ENCODE measurements at places on chromosomes 13 and 19.

GRCh38 chr19:5154129-5154798 is 185.4 kb downstream of the KDM4B start:
- no peak for DNase-seq

DNA sequence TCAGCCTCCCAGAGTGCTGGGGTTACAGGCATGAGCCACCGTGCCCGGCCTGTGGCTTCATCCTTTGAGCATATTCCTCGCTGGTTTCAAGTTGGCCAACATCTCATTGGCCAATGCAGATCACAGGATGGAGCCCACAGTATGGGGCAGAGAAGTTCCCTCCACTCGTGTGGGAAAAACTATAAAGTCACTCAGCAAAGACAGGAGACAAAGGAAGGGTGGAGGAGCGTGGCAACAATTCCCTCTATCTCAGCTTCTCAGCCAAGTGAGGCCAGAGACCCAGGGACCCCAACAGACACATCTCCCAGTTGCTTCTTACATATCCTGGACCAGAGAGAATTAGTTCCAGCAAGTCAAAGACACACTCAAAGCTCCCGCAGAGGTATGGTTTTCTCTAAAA is 184.6 kb upstream of the SOX1 start:
- no peak for DNase-seq

DNA sequence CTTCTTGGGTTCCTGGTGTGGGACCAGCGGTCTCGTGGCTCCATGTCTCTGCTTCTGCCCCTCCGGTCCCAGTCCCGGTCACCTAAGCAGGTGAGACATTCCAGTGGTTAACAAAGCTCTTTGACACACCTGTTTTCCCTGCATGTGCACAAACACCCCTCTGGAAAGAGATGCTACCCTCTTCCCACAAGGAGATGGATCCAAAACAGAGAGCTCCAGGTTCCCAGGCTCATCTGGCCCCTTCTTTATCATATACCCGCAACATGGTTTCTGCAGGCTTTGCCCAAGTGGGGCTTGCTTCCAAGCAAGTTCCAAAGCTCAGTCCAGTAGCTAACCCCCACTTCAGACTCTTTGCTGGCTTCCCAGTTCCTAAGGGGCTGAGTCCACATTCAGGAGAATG is 17.8 kb downstream of the PEG3 start:
- DNase-seq = no peak

GRCh38 chr13:53010374-53011105 is 18.1 kb upstream of the OLFM4 start:
- no peak for DNase-seq

GRCh38 chr13:73698859-73699258 is 435.3 kb downstream of the KLF12 start:
- no peak for DNase-seq

GRCh38 chr19:17967257-17968051 is 547 bp downstream of the KCNN1 start:
- DNase-seq = no peak

DNA sequence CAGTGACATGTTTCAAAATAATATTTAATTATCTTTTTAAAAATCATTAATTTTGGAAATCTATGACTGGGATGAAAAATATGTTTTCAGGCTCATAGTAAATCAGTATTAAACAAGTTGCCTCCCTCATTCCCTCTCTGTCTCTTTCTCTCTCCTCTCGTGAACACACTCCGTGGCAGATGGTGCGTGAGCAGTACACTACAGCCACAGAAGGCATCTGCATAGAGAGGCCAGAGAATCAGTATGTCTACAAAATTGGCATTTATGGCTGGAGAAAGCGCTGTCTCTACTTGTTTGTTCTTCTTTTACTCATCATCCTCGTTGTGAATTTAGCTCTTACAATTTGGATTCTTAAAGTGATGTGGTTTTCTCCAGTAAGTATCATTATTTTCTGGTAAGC is 22.7 kb downstream of the SGCG start:
- no peak for DNase-seq

GRCh38 chr13:79228972-79229371 is 177.1 kb downstream of the RBM26 start:
- no peak for DNase-seq

- no peak for DNase-seq
These were observed 26.7 kb downstream of the RCBTB2 start for GRCh38 chr13:48506092-48506701.

DNA sequence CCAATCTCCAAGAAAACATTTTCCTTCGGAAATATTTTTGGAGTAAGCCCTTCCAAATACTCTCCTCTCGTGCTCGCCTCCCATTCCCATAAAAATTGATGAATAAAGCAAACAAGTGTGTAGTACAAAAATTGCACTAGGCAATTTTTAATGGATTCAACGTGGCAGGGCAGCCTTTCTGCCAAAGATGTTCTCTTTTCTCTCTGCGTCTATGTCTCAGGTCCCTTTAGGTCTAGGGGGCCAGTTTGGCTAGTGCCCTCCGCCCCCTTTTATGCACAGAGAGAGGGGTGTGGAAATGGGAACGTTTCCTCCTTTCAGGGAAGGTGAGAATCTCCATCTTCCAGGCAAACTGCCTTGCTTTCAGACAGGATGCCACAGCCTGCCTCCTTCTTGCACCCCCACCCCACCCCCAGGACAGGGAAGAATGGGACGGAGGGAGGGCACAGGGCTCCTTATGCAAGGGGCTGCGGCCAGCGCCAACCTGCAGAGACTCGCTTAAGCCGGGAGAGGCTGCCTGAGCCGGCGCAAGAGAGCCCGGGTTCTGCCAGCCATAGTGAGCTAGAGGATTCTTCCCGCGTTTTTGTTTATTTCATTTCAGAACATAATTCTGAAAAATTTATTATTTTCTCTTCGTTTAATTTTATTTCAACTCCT is 2.7 kb upstream of the ZIC2 start:
- DNase-seq = no peak

- no peak for DNase-seq
These were observed 102.4 kb downstream of the ZNF486 start for GRCh38 chr19:20269461-20269860.

- peak; percentile 1 for DNase-seq
These were observed 11.8 kb upstream of the CSNK1G2 start for GRCh38 chr19:1929021-1929742.

GRCh38 chr13:113452466-113452865 is 822 bp downstream of the ADPRHL1 start:
- no peak for DNase-seq

GRCh38 chr19:7152568-7152967 is 83.1 kb downstream of the ZNF557 start:
- no peak for DNase-seq

GRCh38 chr19:53951436-53951835 is 11.3 kb upstream of the CACNG8 start:
- DNase-seq = no peak

- DNase-seq = no peak
These were observed 362.5 kb downstream of the TDRD3 start for GRCh38 chr13:60759499-60759898.

GRCh38 chr19:49882643-49883042 is 5.1 kb downstream of the TBC1D17 start:
- no peak for DNase-seq

DNA sequence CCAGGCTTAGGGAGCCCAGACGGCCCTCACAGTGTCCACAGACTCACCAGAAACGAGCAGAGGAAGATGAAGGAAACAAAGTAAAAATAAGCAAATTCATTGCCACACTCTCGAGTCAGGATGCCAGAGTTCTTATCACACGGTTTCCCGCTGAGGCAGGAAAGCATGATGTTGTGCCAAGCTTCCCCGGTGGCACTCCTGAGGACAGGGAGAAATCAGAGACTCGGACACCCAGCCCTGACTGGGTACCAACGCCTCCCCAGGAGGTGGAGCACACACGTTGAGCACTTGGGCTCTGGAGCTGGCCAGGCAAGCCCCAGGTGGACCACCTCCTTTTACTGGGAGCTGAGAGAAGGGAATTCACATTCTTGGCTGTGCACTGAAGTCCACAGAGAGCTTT is 81.5 kb downstream of the IER2 start:
- no peak for DNase-seq

DNA sequence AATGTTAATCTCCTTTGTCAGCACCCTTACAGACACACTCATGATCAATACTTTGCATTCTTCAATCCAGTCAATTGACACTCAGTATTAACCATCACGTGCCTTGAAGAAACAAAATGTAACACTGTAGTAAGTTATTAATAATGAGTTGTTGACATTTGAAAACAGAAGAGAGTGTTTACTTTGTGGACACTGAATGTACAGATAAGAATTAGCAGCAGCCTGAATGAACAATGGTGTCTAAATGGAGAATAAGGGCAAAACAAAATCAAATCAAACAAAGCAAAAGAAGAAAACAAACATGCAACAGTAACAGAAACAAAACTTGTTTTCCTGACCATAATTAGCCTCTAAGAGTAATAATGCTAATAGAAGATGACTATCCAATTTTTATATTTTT is 1191.1 kb upstream of the MIR17HG start:
- no peak for DNase-seq

GRCh38 chr13:23674795-23675640 is 104.8 kb downstream of the TNFRSF19 start:
- no peak for DNase-seq

GRCh38 chr19:7917267-7918061 is 2.7 kb upstream of the SNAPC2 start:
- no peak for DNase-seq

- DNase-seq = no peak
These were observed 6.9 kb downstream of the ERICH4 start for GRCh38 chr19:41449865-41450178.

DNA sequence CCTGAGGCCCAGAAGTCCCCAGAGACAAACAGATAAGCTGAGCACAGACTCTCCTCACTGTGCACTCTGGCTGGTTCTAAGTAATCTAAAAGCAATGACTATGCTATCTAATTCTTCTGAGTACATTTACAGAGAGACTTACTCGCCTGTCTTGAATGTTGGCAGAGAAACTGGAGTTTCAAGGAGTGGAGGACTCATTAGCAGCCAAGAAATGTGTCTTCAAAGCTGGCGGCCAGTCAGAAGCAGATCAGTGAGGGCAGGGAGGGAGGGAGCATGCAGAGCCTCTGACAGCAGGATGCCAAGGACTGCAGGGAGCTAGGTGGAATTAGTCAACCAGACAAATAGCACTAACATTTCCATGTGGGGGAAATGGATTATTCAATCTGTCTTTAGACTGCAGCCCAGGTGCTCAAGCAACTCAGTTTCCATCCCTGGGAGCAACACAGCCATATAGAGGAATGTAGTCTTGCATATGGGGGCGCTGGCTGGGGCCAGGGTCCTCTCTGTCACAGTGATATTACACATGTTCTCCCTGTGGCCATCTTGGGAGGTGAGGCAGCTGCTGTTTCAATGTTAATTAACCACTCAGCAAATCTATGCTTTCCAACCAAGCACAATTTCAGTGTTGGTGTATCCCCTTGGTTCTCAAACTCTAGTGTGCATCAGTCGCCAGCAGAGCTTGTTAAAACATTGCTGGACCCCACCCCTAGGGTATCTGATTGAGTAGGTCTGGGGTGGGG is 97.9 kb downstream of the CCNA1 start:
- DNase-seq = no peak
